ENCODE measurements at places on chromosomes 6 and 20.

DNA sequence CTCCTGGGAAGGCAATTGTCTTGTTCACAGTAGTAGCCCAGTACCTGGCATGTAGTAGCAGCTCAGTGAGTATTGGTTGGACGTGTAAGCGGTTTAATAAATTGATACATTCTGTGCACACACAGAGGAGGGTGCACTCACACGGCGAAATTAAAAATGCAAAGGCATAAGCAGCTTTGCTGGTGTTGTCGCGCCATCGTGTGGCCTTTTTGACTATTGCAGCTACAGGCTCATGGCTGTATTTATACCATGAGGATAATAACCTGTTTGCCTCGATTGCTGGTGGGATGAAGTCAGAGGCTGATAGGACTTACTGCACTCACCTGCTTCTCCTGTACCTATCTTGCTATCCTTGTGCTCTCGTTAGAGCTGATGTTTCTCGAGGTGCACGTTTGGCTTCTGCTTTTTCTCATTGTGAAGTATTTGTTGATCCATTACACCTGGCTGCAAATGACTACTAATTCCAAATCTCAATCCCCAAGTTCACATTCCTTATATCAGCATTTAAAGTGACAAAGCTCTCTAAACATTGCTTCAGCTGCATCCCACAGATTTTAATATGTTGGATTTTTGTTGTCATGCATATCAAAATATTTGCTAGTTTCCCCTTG is 61.5 kb downstream of the TBXT start:
- DNase-seq, result no peak

DNA sequence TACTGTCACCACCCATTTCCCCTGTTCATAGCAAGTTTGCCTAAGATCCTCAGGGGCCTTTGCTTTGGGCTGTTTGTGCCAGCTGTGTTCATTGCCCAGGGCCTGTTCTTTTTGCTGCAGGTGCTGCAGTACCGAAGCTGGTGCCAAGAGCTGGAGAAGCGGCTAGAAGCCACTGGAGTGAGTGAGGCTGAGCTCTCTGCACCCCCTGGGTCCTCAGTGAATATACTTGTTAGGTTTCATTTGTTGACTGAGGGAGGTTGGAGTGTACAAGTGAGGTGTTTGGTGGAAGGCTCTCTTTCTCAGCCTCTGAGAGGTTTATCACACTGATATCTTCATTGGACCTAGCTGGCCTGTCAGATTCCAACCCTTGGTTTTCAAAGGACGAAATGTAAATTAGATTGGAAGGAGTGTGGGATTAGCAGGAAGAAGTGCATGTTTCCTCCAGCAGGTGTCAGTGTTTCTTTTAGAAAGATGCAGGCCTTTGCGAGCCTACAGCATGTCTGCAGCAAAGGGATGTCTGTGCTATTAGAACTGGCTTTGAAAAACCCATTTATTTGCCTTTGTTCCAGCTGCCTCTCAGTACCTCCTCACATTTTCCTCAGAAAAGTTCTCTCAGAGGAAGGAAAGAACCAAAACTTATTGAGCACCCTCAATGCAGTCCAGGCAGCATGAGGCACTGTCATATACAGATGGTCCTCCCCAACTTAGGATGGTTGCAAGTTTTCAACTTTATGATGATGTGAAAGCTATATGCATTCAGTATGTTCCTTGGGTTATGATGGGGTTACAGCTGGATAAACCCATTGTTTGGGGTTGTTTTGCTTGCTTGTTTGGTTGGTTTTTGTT is 8.3 kb downstream of the CEP250 start:
- peak; percentile 34 for DNase-seq

GRCh38 chr6:154343473-154344308 is 12.9 kb downstream of the IPCEF1 start:
- no peak for DNase-seq

- DNase-seq, result no peak
Measured at GRCh38 chr20:39429726-39430125, 467.6 kb downstream of the DHX35 start.

All from NCI-H1436 treated with DMSO at 0.1 percent for 48 hours (cell line).